ENCODE measurements at places on chromosomes 2 and 18. TPM values are rescaled to one million over a fixed set of nuclear protein-coding genes. Genes with fewer than 3 reads are reported as not detected.

DNA sequence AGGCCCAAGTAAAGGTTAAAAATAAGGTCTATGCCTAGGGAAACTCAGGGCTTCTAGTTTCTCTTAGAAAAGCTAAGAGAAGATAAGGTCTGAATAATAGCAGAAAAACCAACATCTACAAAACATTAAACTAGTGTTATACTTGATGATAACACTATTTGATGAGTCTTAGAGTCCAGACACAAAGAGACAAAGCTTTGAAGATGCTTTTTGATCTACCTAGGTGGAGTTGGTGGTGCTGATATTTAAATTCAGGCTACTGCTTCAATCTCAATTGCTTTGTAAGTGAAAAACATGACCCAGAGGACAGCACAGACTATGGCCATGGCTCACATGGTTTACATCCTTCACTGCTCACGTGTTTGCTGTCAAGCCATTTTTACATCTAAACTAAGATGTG, 11.7 kb upstream of the MFF start:
- H3K27ac ChIP-seq, result no peak overlapping the region
- H3K4me3 ChIP-seq, result no peak overlapping the region
- no peak for DNase-seq
- no peaks in the 10 kb centered on the region for H3K36me3 ChIP-seq

Gene COPS7B
- total RNA-seq, result 12.2 TPM

GRCh38 chr2:31764169-31764568, 183.4 kb upstream of the SRD5A2 start:
- H3K4me1 ChIP-seq, result no peaks in the 10 kb centered on the region
- no peaks in the 10 kb centered on the region for H3K36me3 ChIP-seq

GRCh38 chr2:184534986-184535385, 63.3 kb upstream of the ZNF804A start:
- H3K27ac ChIP-seq, result no peak overlapping the region
- no peak for DNase-seq
- H3K4me1 ChIP-seq, result no peaks in the 10 kb centered on the region
- no peak overlapping the region for H3K4me3 ChIP-seq
- no peaks in the 10 kb centered on the region for H3K36me3 ChIP-seq

Gene LCT
- total RNA-seq, result not detected

- H3K27ac ChIP-seq, result no peak overlapping the region
- no peaks in the 10 kb centered on the region for H3K4me1 ChIP-seq
- no peaks in the 10 kb centered on the region for H3K36me3 ChIP-seq
- no peaks in the 10 kb centered on the region for H3K27me3 ChIP-seq
These were observed 1096.1 kb upstream of the NXPH2 start for GRCh38 chr2:139876321-139876720.

Gene LDAH
- 3.5 TPM for total RNA-seq

DNA sequence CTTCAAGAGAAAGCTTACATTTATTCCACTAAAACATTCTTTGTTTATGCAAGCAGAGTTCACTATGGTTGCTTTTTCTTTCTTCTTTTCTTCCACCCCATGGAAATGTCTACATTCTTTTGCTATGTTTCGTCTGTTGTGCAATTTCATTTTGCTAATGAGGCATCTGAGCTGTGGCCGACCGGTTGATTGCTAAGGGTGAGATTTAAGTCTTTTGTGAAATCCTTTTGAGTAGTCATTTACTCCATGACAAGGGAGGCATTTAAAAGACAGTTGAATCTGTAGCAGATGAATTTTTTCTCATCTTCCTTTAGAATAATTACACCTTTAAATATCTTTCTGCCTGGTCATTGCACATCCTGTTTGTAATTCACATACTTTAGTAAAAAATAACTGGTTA, 324.1 kb upstream of the THUMPD2 start:
- peak overlapping the region; percentile 43 for H3K27ac ChIP-seq
- DNase-seq, result no peak
- peaks cover 31% of the 10 kb centered on the region for H3K4me1 ChIP-seq
- no peaks in the 10 kb centered on the region for H3K27me3 ChIP-seq
- no peak overlapping the region for H3K4me3 ChIP-seq

DNA sequence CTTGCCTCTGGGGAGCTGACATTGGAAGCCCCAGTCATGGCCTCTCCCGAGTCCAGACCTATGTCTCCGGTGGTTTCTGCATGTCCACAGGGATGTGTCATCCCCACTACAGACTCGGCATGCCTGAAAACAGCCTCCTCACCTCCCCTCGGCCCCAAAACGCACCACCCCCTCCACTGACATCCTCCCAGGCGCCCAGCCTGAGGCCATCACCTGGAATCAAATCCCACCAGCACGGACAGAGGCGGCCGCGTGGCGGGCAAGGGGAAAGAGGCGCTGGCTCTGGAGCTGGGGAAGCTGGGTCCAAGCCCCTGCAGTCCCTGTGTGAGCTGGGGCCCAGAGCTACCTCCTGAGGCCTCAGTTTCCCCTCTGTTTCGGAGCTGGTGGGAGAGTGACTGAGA, 69.9 kb upstream of the SMAD7 start:
- no peak for DNase-seq
- no peaks in the 10 kb centered on the region for H3K36me3 ChIP-seq
- H3K4me3 ChIP-seq, result no peak overlapping the region
- H3K27me3 ChIP-seq, result no peaks in the 10 kb centered on the region
- no peaks in the 10 kb centered on the region for H3K4me1 ChIP-seq

- H3K27me3 ChIP-seq, result no peaks in the 10 kb centered on the region
- no peak overlapping the region for H3K4me3 ChIP-seq
- DNase-seq, result no peak
- no peaks in the 10 kb centered on the region for H3K36me3 ChIP-seq
These were observed 303.8 kb upstream of the KLHL14 start for GRCh38 chr18:33076601-33077000.
